ENCODE measurements at places on chromosomes 5 and 9.

GRCh38 chr5:32057187-32058096, 116.7 kb downstream of the GOLPH3 start:
- DNase-seq, result no peak

DNA sequence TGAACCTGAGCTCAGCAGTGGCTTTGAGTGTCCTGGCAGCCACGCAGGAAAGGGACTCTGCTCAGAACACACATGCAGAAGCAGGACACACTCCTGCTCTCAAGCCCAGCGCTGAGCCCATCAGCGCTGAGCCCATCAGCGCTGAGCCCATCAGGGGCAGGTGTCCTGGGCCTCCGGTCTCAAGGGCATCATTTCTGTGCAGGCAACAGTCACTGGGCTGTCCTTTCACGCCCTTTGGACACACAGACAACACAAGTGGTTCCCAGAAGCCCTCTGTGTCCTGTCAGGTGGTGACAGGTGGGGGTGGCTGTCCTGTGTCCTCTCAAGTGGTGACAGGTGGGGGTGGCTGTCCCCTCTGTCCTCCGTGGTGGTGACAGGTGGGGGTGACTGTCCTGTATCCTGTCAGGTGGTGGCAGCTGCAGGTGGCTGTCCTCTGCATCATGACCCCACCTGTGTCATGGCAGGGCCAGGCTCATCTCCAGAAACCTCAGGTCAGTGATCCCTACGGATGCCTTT, 39.0 kb upstream of the CLPTM1L start:
- no peak for DNase-seq

DNA sequence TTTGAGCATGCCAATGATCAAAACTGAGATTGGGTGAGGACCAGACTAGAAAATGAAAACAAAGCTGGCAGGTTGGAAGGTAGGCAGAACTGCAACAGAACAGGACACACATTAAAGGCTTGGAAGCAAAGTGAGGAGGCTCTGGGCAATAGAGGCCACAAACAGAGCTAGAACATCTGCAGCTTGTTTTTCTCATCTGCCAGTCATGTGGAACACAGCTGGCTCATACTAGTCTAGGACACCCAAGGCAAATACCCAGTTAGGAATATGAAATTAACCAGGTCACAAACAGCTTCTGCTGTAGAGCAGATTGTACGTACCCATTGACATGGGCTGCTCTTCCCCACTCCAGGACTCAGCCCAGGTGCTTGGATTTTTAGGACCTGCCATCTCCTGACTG, 61.7 kb downstream of the SPEF2 start:
- DNase-seq, result no peak

DNA sequence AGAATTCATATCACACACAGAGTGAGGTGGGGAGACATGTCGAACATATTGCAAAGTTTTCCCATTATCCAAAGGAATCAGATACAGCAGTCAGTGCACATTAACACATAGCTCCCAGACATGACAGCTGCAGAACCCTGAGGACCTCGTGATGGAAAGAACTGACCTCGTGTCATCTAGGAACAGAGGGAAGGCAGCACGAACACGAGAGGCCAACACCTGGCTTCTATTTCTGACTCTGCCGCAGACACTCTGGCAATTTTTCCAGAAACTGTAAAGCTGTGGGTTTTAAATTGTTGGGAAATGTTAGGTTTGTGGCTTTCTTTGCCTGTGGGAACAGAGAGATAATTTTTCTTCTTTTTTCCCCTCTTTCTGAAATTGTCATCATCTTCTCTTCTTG, 315.0 kb upstream of the PIK3R1 start:
- DNase-seq, result no peak

DNA sequence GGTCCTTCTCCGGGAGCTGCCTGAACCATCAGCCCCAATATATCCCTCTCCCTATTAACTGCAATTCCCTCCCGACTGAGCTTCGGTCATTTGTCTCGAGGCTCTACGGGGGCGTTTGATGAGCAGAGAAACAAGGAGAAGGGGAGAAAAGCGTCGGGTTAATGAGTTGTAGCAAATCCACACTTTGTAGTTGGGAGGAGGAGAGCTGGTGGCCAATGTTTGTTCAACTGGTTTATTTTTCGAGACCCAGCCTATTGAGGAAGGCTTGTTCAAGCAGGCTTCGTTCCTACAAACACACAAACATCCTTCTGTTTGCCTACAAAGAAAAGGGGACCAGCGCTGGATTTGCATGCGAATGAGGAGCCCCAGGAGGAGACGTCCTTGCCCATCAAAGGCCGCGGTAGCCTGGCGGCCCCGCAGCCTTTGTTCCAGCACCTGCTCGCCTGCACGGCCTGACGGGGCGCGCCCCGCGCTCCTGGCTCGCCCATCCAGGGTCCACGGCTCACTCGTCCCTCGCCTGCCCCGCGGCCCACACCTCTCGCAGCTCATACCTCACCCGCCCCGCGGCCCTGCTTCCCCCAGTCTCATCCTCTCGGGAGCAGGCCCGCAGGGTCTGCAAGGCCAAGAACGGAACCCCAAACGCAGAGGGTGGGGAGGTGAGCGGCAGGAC, 4.6 kb downstream of the FOXD1 start:
- DNase-seq, result no peak

Measured in B cell (primary cell).